ENCODE measurements at places on chromosomes 7 and 10. TPM values are rescaled to one million over a fixed set of nuclear protein-coding genes. Genes with fewer than 3 reads are reported as not detected.

DNA sequence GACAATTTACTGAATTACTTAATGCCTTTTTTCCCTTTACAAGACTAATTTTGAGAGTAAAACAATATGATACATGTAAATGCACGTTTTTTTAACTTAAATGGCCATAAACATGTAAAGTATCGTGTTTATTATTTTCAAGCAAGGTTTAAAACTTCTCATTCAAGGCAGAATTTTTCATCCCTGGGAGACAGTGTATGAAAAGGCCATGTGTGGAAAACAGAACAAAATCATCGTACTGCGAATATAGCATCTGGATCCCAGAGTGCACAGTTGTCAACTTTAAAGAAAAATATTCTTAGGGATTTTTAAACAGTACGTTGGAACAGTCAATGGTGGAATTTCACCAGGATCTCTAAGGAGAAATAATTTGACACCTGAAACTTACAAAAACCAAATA is 1.1 kb upstream of the RAB11FIP2 start:
- H3K27me3 ChIP-seq, result peaks cover 17% of the 10 kb centered on the region
- H3K4me3 ChIP-seq, result peak overlapping the region; percentile 92
- no peak overlapping the region for H3K27ac ChIP-seq
- peaks cover 21% of the 10 kb centered on the region for H3K4me1 ChIP-seq

DNA sequence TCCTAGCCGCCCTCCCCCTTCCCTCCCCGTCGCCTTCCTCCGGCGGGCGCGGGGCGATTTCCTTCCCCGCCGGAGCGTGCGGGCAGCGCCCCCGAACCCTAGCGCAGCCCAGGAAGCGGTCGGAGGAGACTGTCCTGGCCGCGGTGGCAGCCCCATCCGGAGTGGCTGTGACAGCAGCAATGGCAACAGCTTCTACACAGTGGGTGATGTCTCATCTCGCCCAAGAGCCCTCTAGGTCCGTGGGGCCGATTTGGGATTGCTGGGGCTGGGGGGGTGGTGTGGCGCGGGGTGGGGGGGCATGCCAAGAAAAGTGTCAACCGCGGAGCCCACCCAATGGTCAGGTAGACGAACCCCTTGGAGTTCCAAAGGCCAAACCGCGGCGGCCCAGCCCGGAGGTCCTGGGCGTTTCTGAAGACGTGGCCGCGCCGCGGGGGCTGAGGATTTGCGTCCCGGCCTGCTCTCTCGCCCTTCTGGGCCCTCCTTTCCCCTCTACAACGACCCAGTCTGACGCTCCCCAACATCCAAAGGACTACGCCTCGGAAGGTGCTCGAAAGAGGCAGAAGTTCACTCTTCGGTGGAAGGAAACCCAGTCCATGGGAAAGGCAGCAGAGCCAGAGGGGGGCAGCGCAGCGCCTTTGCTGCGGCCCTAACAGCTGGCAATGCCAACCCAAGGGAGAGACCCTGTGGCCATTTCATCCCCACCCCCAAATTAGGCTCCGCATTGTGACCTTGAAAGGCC is 603 bp upstream of the TWIST1 start:
- H3K4me3 ChIP-seq, result peak overlapping the region; percentile 71
- H3K27me3 ChIP-seq, result peaks cover 62% of the 10 kb centered on the region
- no peak overlapping the region for H3K27ac ChIP-seq
- no peaks in the 10 kb centered on the region for H3K4me1 ChIP-seq
- no peak for DNase-seq

- no peak overlapping the region for H3K27ac ChIP-seq
- no peaks in the 10 kb centered on the region for H3K4me1 ChIP-seq
- no peaks in the 10 kb centered on the region for H3K27me3 ChIP-seq
- no peak overlapping the region for H3K4me3 ChIP-seq
These were observed 374.8 kb upstream of the KIAA1217 start for GRCh38 chr10:23834091-23834490.

DNA sequence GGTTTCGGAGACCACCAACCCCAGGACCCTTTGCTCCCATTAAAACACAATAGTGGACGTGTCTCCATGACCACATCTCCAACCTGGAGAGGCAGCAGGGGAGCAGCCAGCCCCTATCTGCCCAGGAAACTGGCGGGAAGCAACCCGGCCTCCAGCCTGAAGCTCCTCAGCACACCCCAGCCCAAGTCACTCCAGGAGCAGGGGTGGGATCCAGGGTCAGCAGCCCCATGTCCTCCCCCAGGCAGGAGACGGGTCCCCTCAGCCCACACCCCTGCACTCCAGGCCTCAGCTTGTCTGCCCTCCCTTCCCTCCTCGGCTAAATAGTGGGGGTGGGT is 601 bp downstream of the ADAM8 start:
- no peaks in the 10 kb centered on the region for H3K27me3 ChIP-seq
- H3K36me3 ChIP-seq, result peaks cover 15% of the 10 kb centered on the region
- no peak for DNase-seq
- H3K27ac ChIP-seq, result peak overlapping the region; percentile 92
- H3K4me3 ChIP-seq, result peak overlapping the region; percentile 92
- peaks cover 14% of the 10 kb centered on the region for H3K4me1 ChIP-seq

DNA sequence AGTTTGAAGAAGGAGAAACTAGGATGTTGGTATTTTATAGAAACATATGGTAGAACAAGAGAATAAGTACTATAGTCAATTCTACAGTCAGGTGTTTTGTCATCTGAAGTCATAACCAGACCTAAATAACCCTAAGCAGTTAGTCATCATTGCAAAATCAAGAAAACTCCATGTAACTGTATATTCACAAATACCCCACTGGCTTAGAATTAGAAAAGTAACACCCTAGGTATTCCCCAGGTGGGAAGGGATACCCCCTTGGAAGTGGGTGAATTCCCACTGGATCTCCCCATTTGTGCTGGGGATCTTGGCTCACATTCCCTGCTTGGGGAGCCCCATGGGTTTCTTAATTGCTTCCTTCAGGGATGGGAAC is 45.9 kb upstream of the ITGB8 start:
- H3K4me3 ChIP-seq, result no peak overlapping the region
- H3K4me1 ChIP-seq, result no peaks in the 10 kb centered on the region
- peaks cover 4% of the 10 kb centered on the region for H3K27me3 ChIP-seq
- H3K27ac ChIP-seq, result no peak overlapping the region
- H3K36me3 ChIP-seq, result no peaks in the 10 kb centered on the region
- no peak for DNase-seq

DNA sequence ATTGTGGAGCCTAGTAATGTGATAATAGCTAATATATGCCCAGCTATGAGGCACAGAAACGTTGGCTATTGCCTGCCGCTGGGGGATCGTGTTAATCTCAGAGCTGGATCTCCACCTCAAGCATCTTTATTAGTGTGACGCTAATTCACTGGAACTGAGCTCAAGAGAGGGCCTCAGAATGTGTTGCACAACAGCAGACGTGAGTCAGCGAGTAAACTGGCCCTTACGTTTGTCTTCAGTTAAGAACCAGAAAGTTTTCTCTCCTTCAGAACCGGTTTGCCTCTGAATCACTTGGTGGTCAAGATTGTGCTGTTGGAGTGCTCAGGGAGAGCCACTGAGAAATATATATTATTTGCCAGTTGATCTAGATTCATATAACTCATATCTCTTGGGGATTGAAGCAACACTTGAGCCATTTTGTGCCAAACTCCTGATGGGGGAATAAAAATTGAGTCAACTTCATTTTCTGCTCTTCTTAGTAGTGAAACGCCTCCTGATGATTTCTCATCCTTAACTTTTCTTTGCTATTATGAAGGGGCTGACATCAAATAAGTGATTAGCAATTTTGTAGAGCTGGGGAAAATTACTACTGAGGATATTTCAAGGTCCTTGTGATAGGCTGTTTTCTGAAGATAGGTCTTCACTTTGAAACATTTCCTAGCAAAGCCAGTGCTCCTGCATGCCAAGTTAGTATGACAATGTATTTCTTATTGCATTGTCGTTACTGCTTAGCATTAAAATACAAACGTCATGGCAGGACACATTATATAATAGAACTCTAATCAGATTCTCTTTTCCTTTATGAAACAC is 22.3 kb downstream of the BZW2 start:
- no peak overlapping the region for H3K27ac ChIP-seq
- peaks cover 45% of the 10 kb centered on the region for H3K36me3 ChIP-seq
- H3K27me3 ChIP-seq, result no peaks in the 10 kb centered on the region
- H3K4me1 ChIP-seq, result peaks cover 20% of the 10 kb centered on the region
- no peak overlapping the region for H3K4me3 ChIP-seq

- no peaks in the 10 kb centered on the region for H3K36me3 ChIP-seq
- H3K4me3 ChIP-seq, result no peak overlapping the region
- no peak for DNase-seq
- H3K27ac ChIP-seq, result no peak overlapping the region
These were observed 67.0 kb downstream of the ZRANB1 start for GRCh38 chr10:125008689-125009638.

DNA sequence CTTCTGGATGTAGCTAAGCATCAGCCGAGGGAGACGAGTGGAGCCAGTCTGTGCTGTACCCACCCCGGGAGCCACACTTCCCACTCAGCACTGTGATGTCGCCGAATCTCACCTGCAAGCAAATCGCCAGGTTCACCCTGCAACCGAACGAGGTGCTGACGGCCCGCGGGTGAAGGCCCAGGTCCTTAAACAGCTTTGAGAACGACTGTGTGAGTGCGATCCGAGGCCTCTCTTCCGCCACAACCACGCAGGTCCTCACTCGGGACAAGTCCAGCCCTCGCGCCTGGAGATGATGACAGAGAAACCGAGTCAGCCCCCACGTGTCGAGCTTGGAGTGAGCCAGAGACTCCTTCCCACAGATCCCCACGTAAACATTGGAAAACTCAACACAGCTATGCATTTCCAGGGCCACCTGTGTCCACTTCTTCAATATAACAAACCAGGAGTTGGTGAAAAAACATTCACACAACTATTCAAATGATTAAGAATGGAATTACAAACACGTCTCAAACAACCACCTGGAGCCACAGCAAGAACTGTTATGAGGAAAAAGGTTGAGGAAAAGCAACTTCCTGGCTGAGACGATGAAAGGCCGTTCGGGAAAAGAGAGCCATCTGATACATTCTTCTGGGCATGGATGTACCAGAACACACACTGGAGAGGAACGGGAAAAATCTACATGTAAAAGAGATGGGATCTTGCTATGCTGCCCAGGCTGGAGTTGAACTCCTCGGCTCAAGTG is 191.8 kb downstream of the ZMYND11 start:
- H3K36me3 ChIP-seq, result no peaks in the 10 kb centered on the region
- DNase-seq, result no peak
- H3K27ac ChIP-seq, result no peak overlapping the region
- no peaks in the 10 kb centered on the region for H3K27me3 ChIP-seq
- H3K4me3 ChIP-seq, result no peak overlapping the region
- H3K4me1 ChIP-seq, result peaks cover 20% of the 10 kb centered on the region

GRCh38 chr7:18396953-18397352 is 98.6 kb upstream of the HDAC9 start:
- H3K36me3 ChIP-seq, result no peaks in the 10 kb centered on the region
- no peaks in the 10 kb centered on the region for H3K27me3 ChIP-seq
- no peak overlapping the region for H3K4me3 ChIP-seq
- H3K4me1 ChIP-seq, result no peaks in the 10 kb centered on the region
- DNase-seq, result no peak
- no peak overlapping the region for H3K27ac ChIP-seq

DNA sequence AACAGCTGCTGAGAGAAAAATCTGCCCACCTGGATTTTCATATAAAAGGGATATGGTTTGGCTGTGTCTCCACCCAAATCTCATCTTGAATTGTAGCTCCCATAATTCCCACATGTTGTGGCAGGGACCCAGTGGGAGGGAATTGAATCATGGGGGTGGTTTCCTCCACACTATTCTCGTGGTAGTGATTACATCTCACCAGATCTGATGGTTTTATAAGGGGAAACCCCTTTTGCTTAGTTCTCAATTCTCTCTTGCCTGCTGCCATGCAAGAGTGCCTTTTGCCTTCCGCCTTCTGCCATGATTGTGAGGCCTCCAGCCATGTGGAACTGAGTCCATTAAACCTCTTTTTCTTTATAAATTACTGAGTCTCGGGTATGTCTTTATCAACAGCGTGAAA is 20.8 kb upstream of the MKI67 start:
- H3K4me1 ChIP-seq, result peaks cover 40% of the 10 kb centered on the region
- peak overlapping the region; percentile 25 for H3K27ac ChIP-seq
- H3K4me3 ChIP-seq, result peak overlapping the region; percentile 34
- peaks cover 20% of the 10 kb centered on the region for H3K27me3 ChIP-seq

DNA sequence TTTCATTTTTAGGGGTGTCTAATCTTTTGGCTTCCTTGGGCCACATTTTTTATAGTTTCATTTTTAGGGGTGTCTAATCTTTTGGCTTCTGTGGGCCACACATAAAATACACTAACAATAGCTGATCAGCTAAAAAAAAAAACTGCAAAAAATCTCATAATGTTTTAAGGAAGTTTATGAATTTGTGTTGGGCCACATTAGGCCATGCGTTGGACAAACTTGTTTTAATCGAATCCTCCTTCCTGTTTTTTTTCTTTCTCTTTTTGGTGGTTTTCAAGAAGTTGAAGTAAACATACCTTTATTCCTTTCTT is 37.4 kb downstream of the ZNRF2 start:
- H3K27ac ChIP-seq, result peak overlapping the region; percentile 94
- no peaks in the 10 kb centered on the region for H3K27me3 ChIP-seq
- DNase-seq, result no peak

DNA sequence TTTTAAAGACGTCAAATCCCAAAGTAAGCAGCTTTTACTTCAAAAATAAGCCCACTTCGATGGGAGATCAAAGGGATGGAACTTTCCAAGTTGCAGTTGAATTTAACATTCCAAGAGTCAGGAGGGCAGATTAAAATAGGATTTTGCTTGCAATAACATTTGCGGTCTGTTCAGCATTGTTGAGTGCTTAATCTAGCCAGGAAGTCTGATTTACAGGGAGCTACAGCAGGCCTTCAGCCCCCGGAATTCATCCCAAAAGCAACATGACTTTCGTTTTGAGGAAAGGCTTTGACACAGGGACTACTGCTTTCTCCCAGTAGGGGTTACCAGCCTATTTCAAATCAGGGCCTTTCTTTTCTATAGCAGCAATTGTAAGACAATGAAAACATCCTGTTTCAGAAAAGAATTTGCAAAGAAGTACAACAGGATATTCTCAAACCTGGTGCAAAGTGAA is 279.6 kb upstream of the PITRM1 start:
- no peak overlapping the region for H3K4me3 ChIP-seq
- peaks cover 31% of the 10 kb centered on the region for H3K27me3 ChIP-seq
- no peaks in the 10 kb centered on the region for H3K36me3 ChIP-seq
- no peak for DNase-seq
- peaks cover 34% of the 10 kb centered on the region for H3K4me1 ChIP-seq

DNA sequence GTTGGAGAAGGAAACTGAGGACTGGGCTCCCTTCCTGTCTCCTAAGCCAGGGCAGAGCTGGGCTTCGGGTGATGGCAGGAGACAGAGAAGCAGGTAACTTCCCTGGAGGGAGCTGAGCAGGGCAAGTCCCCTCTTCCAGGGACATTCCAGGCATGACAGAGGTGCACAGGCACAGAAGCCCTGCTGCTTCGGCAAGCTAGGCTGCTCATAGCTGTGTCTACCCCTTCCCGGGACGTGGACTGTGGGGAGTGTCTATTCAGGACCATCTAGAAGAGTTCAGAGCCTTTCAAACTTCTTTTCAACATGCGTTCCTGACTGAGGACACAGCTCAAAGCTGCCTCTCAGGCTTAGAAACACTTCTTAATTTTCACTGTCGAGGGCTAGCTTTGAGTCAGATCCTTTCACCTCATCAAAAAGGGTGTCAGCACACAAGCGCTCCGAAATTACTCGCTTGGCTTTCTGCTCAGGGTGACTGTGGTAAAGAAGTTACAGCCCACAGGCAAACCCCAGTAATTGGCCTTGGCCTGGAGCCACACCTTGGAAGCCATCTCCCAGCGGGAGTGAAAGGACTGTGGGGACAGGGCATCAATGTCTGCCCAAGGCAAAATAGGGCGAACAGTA is 63.7 kb upstream of the STEAP1B start:
- H3K4me3 ChIP-seq, result peak overlapping the region; percentile 70
- H3K27me3 ChIP-seq, result peaks cover 22% of the 10 kb centered on the region
- H3K4me1 ChIP-seq, result peaks cover 57% of the 10 kb centered on the region

The PTF1A gene
- total RNA-seq, result not detected

The FAM221A gene
- total RNA-seq, result 9.9 TPM

The SYCE1 gene
- total RNA-seq, result 0.24 TPM

The CDK5 gene
- 24.9 TPM for total RNA-seq

The MOGAT3 gene
- total RNA-seq, result not detected

The MSMB gene
- not detected for total RNA-seq
